ENCODE measurements at places on chromosomes 4 and X. TPM values are rescaled to one million over a fixed set of nuclear protein-coding genes. Genes with fewer than 3 reads are reported as not detected.

- peak; percentile 80 for DNase-seq
Observed at GRCh38 chr4:1628892-1629698, 55.0 kb downstream of the FAM53A start.

DNA sequence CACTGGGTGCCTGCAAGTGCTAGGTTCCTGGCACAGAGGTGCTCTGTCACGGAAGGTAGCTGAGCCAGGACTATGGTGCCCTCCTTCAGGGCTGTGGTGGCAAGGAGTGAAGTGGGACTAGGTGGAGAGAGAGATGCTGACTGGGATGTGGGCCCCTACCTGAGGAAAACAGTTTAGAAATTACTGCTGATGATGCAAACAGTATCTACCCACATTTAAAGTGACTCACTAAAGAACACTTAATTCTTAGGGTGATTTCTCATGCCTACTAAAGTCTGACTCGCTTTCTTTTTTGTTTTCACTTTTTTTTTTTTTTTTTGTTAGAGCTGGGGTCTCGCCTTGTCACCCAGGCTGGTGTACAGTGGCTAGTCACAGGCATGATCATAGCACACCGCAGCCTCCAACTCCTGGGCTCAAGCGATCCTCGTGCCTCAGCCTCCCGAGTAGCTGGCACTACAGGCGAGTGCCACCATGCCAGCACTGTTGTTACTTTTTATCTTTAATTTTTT, 3.1 kb downstream of the ZNF185 start:
- DNase-seq = no peak

DNA sequence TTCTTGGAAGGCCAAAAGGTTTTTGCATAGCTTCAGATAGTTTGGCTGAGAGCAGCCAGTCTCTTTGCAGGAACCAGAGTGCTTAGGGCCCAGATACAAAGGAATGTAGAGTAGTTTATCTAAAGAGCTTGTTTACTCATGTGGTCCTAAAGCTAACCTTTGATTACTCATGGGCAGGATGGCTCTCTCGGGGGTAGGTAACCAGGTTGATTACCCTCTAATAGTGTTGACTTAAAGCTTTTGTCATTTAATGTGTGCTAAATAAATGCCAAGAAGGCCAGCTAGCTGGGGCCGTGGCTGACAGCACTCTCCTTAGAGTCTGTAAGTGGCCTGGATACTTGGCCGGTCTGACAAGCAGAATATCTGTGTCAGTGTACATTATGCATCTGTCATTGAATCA, 69.7 kb upstream of the MAGEB16 start:
- DNase-seq = no peak

DNA sequence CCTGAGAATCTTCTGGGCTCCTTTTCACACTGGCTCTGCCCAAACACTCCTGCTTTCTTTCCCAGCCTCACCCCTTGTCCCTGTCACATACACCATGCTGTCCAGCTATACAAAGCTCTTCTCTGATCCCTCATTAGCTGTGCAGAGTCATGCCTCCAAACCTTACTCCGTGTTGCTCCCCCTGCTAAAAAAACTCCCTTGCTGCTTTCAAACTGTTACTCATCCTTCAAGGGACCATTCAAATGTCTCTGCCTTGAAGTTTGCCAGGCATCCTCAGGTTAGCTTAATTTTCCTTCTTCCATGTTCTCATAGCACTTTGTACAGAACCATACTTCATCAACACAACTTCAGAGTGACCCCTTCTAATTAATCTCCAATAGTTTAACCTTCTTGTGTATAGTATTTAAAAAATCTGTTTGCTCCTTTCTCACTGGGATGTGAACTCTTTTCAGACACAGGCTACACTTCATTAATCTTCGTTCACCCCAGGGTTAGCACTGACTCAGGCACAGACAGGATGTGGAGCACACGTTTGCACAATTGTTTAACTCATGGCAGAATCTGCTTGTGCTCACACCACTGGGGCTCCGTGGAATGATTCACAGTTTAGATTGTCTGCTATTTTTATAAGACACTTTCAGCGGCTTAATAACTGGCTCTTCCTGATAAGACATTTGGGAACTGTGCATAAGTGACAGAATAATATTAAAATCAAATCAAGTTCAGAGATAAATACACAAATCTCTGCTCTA, 21.4 kb upstream of the SEL1L3 start:
- no peak for DNase-seq

- DNase-seq = no peak
Observed at GRCh38 chr4:8437281-8437680, 3.2 kb downstream of the ACOX3 start.

DNA sequence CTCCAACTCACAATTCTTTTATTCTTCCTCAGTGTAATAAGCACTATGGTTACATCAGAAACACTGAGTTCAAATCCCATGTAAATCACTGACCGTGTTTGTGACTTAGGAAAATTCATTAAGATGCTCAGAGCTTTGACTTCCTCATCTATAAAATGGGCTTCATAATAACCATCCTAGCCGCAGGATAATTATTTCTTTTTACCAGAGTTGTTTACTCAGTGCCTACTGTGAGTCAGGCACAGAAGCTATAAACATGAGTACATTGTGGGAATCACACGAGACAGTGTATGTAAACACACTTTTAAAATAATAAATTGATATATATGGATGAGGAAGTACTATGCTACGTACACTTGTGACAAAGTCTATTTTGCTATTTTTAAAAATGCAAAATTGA, 296.3 kb upstream of the TENM3 start:
- no peak for DNase-seq

Gene EPHA5
- total RNA-seq = not detected

Gene MAGEC1
- not detected for total RNA-seq

Gene GLRA3
- total RNA-seq = 0.07 TPM

Gene FAM47B
- not detected for total RNA-seq
